A549 treated with Mapracorat at 1 μM for 4 hours (cell line): ENCODE measurements at places on chromosomes 16 and 17. TPM values are rescaled to one million over a fixed set of nuclear protein-coding genes. Genes with fewer than 3 reads are reported as not detected.

The CTRL gene
- total RNA-seq, result 1.3 to 1.9 TPM (median 1.4 TPM) in 5 replicates

The DPEP3 gene
- total RNA-seq, result not detected in 5 replicates

The ATP2A3 gene
- 3.8 to 6.1 TPM (median 4.2 TPM) in 5 replicates for total RNA-seq

The CD19 gene
- not detected in 5 replicates for total RNA-seq

The TP53TG3D gene
- total RNA-seq, result 0.48 to 1.6 TPM (median 1.2 TPM) in 5 replicates

The BCAR1 gene
- total RNA-seq, result 76.4 to 120 TPM (median 116 TPM) in 5 replicates

The RAB37 gene
- total RNA-seq, result 0.81 to 1.8 TPM (median 1.1 TPM) in 5 replicates

The EFNB3 gene
- 1.1 to 1.3 TPM (median 1.2 TPM) in 5 replicates for total RNA-seq

The TP53TG3 gene
- 0.17 to 0.81 TPM (median 0.49 TPM) in 4 of 5 replicates, not detected in the other for total RNA-seq

The CDH16 gene
- total RNA-seq, result 3.7 to 4.9 TPM (median 4.4 TPM) in 5 replicates

The AANAT gene
- 0.20 to 0.81 TPM (median 0.64 TPM) in 4 of 5 replicates, not detected in the other for total RNA-seq

The CACNG1 gene
- total RNA-seq, result not detected in 5 replicates

The SLC22A31 gene
- 0.90 to 1.9 TPM (median 1.2 TPM) in 5 replicates for total RNA-seq

The CFAP52 gene
- total RNA-seq, result 0.28 TPM in 1 of 5 replicates, not detected in the others

The CCL8 gene
- not detected in 5 replicates for total RNA-seq

The C16orf54 gene
- total RNA-seq, result not detected in 5 replicates

The TEX19 gene
- 0.26 to 0.51 TPM (median 0.39 TPM) in 5 replicates for total RNA-seq

The CCL1 gene
- total RNA-seq, result not detected in 5 replicates

The NEUROD2 gene
- total RNA-seq, result 0.08 TPM in 1 of 5 replicates, not detected in the others

The GLTPD2 gene
- total RNA-seq, result not detected in 5 replicates
